ENCODE measurements at places on chromosomes 3 and 15.
A peak's percentile ranks its signal among the peaks of the same experiment; 100 is the strongest.

DNA sequence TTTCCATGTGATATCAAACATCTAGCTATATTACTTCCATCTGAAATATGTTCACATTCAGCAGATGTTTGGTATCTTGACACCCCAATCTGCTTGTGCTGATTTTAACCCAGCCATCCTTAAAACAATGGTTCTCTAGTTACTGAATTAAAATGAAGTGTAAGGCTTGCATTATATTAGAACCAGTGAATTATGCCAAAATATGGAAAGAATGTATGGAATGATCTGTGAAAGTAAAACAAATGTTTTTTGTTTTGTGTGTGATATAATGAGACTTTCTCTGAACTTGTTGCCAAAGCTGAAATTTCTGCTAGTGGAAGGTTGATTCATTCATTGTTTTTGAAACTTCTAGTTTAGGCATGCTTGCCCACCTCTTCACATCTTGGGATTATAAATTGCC, 317.1 kb downstream of the MEX3B start:
- DNase-seq = no peak

GRCh38 chr3:159005137-159005536, 203.3 kb downstream of the MFSD1 start:
- no peak for DNase-seq

GRCh38 chr3:131550562-131551465, 48.0 kb upstream of the MRPL3 start:
- DNase-seq = no peak

DNA sequence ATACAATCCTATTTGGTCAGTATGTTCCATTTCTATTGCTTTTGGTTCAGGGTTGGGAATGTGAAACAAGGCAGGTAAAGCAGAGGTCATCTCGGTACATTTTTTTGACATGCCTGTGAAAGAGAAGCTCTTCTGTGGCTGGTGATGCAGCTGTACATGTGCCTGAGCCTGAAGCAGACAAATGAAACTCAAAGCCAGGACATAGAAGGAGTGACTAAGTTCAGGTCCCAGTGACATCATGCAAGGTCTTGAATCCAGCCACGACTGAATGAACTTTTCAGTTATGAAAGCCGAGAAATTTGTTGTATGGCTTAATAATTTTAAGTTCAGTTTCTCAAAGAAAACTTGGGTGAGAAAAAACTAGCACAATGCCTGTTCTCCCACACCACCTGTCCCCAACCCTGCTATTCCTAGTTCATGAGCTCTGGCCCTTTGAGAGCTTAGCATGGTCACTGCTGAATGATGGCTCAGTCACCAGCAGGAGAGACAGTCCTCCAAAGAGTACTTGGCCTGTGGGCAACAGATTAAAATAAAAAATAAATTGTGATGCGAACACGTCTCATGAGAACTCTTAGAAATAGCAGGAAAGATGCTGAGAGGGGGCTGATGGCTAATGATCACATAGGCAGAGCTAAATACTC, 600.2 kb upstream of the GRM7 start:
- DNase-seq = no peak

DNA sequence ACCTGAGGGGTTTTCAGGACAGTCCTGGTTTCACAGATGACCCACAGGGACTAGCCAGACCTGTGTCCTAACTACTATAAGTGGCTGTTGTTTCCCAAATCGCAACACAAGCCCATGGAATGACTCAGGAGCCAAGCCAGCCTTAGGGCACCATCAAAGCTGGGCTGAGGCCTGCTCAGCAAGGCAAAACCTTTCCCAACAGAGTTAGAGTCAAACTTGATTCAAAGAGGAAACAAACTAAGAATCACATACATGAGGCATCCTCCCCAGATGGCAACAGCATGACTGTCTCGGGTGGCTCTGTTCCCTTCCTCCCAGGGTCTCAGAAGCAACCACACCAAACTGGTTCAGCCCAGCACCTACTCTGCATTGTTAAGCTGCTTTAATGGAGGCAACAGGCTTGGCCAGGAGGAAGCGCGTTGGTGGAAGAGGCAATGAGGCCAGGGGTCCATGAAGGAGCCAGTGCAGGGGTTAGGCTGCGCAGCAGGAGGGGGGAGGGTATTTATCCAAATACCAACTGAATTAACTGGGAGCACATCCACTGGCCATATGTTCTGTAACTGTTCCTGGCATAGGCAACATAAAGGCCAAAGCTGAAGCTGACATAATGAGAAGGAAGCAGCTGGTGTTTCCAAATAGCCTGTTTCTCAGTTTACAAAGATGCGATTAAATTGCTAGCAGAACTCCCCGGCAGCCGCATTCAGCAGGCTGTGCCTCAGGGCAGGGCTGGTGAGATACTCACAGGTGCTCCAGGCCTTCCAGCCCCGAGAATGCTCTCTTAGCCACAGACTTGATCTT, 102.4 kb downstream of the LRIG1 start:
- DNase-seq = no peak

DNA sequence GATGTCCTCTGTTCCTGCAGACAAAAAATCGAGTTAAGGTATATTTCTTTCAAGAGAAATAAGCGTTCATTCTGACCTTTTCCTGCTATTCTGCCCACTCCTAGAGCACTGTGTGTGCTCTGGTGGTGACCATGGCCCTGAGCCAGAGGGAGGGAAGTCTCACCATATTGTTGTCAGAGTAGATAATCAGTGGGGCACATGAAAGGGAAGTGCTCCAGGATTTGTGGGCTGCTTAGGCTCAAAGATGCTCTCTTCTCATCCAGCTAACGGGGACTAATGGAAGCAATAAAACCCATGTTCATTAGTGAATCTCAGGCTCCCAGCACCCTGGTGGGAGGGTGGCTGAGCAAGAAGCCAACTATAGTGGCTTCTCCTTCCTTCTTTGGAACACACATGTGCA, 70.7 kb upstream of the EOMES start:
- DNase-seq = no peak

GRCh38 chr3:138062626-138063025, 52.7 kb downstream of the CLDN18 start:
- DNase-seq = no peak

DNA sequence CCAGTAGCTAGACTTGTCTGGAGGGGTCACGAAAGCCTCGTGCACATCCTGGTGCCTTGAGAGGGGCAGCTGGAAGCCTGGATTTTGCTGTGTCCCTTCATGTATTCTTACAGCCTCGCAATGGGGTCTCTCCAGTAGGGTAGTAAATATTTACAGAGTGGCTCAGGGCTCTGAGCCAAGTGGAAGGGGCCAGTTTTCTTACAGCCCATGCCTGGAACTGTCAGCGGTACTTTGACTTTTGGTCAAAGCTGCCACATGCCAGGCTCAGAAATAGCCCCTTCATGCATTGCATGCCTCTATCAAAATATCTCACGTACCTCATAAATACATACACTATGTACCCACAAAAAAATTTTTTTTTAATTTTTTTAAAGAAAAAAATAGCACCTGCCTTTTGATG, 119.2 kb downstream of the OSBPL10 start:
- no peak for DNase-seq

DNA sequence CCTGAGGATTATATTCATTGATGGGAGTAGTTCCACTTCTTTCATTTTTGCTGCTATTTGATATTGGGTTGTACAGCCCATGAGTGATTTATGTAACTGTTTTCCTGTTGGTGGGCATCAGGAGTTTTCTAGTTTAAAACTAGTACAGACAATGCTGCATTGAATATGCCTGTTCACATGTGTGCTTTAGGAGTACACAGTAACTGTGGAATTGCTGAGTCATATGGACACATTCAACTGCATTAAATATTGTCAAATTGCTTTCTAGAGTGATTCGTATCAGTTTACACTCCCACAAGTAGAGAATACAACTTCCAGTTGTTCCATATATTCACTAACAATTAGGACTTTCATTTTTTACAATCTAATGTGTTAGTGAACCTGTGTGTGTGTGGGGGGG, 59.8 kb upstream of the THSD4 start:
- DNase-seq = no peak

DNA sequence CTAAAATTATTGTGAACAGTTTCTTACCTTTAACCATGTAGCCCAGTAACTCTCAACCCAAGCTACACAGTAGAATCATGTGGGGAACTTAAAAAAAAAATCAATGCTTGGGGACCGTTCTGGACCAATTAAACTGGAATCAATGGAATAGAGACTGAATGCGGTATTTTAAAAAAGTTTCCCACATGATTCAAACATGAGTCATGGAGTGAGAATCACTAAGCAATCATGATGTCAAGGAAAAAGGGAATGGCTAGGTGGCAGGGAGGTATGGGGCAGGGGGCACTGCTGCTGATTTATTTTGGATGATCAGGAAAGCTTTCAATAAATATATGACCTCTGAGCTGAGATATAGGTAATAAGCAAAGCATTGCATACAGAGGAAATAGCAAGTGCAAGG, 250.5 kb upstream of the RORA start:
- DNase-seq = no peak

DNA sequence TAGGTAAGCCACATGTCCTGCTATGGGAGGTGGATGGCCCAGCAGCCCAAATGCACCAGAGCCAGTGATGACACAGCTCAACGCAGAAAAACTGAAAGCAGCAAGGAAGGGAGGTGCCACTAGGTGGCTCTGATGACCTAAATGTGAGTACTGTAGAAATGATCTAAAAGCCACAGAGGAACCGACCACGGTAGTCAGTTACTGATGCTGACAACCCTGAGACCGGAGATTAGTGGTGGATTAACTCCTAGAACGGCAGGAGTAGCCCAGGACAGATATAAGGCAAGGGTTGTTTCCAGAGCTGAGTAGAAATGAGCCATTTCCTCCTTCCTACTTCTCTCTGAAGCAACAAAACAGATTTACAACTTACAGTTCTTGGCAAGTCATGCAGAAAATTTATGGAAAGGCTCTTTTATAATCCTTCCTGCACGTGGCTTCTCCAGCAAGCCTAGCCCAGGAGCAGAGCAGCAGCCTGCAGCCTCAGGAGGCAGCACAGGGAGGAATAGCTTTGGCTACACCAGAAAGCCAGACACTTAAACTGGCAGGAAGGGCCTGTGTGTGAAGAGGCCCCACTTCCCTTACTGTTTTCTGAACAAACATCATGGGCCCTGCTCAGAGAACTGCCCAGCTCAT, 13.1 kb downstream of the FBXL22 start:
- peak; percentile 81 for DNase-seq

- no peak for DNase-seq
Measured at GRCh38 chr15:37682304-37682703, 252.1 kb upstream of the TMCO5A start.

- DNase-seq = no peak
Measured at GRCh38 chr3:172648747-172649146, 62.1 kb downstream of the NCEH1 start.

GRCh38 chr3:59704292-59704691, 654.5 kb upstream of the CFAP20DC start:
- DNase-seq = no peak

DNA sequence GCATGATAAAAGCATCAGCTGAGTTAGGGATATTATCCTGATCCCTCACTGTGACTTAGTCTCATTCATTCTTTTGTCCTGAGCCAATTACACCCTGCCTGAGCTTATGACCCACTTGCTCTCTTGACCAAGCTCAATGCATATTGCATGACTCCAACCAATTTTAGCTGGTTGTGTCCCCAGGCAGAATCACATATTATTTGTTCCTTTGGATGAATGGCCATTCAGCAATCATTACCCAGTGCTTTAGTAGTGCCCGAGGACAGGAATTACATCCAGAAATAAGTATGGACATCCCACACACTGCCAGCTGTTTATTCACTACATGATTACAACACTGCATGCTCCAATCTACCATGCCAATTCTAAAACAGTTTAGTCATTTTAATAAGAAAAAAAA, 322.5 kb downstream of the ZBBX start:
- DNase-seq = no peak

DNA sequence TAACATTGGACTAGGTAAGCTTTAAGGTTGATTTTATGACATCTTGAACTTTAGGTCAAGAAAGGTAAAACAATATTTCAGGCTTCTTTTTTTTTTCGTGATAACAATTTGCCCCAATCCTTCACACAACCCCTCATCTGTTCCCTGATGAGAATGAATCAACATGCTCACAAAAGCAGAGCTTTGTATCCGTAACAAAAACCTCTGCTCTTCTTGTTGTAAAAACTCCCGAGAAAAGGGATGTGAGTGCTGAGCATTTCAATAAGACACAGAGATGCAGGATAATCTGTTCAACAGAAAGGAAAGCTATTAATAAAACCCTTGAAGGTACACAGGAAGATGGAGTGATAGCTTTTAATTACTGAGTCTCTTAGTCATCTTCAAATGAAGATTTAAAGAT, 94.3 kb downstream of the RAD18 start:
- DNase-seq = no peak

DNA sequence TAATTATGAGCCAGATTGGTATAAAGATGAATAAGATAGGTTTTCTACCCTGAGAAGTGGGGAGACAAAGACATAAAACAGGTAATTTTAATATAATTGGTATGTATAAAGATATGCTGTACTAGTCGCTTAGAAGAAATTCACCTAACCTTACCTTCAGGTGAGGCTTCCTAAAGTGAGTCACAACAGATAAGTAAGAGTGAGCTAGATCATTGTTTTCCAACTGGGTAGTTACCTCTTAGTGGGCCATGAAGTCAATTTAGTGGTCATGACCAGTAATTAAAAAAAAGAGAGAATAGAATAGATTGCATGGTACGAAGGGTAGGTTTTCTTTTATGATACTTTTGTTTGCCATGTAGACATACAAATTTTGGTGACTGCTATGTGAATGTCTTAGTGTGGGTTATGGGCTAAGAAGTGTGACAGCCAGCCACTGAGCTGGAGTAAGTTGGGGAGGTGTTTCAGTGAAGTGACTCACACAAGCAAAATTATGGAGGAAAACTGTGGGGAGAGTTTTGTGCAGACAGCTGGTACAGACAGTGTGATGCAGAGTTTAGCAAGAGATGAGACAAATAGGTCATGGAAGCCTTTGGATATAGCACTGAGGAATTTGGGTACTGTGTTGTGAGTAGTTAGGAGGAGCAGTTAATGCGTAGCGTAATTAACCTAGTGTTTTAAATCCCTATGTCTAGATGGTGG, 8.2 kb downstream of the TRNT1 start:
- no peak for DNase-seq

DNA sequence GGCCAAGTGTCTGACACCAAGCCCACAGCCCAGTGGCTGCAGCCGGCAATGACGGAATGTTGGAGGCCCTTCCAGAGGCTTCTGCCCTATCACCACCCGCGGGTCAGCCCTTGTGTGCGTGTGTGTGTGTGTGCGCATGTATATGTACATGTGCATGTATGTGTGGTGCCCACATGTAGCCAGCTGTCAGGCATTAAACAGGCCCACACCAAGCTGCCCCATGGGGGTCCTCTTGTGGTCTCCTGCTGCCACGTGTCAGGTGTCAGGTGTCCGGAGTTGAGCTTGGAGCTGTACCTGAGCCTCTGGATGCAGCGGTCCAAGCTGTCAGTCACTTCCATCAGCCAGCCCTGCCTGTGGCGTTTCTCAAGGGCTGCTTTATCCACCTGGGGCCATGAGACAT, 13.9 kb downstream of the UROC1 start:
- DNase-seq = no peak

DNA sequence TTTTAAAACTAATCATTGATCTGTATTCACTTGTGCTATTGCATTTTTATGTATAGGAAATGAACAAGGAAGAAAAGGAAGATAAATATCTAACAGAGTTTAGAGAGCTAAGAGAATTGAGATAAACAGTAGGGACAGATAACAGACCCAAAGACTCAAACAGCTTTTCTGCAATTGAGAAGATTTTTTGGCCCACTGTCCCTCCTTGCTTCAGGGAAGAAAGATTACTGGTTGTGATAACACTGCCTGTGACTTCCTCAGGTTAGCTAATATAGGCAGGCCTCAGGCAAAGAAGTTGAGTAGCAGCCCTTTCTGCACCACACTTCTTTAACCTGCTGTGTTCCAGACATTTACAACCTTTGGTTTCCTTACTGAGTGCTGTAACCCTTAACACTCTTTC, 2.7 kb upstream of the COX17 start:
- DNase-seq = no peak
